Activated CD8-positive, alpha-beta T cell treated with anti-CD3 and anti-CD28 coated beads for 36 hours (primary cell): ENCODE measurements at places on chromosomes 6 and 20. TPM values are rescaled to one million over a fixed set of nuclear protein-coding genes. Genes with fewer than 3 reads are reported as not detected.

Gene LY86
- 0.32 TPM for total RNA-seq

Gene IP6K3
- not detected for total RNA-seq

Gene TFAP2C
- total RNA-seq: not detected

Gene GPX5
- not detected for total RNA-seq

Gene THBS2
- not detected for total RNA-seq

Gene SOBP
- total RNA-seq: 0.77 TPM
